Muscle of arm (tissue), 14 donors: ENCODE measurements at places on chromosomes 1 and 21.

- DNase-seq, result peak; percentile 30
Observed at GRCh38 chr1:146035048-146035423, 13.5 kb upstream of the HJV start.

GRCh38 chr21:31720330-31720729, 11.6 kb downstream of the SCAF4 start:
- DNase-seq, result no peak

DNA sequence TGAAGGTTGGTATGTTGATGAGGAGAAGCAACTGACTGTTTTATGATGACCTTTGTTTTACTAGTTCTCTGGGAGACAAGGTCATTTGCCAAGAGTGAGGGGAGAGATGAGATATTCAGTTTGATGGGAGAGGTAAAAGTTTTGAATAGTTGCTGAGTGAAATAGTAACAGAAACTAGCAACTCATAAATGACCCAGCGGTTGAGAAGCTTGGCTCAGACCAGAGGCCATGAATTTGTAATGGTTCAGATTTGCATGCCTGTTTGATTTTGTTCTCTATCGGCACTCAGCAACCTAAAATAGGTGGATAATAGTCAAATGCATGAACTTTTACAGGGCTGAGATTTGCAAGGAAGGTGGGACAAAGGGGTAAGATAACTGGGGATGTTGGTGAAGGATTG, 6.6 kb downstream of the CCDC30 start:
- no peak for DNase-seq

DNA sequence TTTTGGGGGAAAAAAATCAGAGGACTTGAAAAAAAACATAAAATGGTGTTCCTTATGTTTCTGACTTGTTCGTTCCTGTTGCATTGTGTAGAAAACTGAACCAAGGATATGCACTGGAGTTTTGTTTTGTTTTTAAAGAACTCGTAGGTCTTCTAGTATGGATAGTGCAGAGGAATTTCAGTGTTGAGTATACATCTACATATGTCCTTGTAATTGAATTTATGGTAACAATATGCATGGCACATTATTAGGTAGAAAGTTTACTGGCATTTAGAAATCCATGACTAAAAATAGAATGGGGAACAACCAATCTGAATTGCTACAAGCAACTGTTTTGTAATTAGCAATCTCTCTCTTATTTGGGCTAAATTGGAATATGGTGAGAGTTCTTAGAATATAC, 188.3 kb upstream of the ZRANB2 start:
- DNase-seq, result no peak

GRCh38 chr1:70509996-70510876, 99.2 kb downstream of the CTH start:
- DNase-seq, result peak; percentile 64

DNA sequence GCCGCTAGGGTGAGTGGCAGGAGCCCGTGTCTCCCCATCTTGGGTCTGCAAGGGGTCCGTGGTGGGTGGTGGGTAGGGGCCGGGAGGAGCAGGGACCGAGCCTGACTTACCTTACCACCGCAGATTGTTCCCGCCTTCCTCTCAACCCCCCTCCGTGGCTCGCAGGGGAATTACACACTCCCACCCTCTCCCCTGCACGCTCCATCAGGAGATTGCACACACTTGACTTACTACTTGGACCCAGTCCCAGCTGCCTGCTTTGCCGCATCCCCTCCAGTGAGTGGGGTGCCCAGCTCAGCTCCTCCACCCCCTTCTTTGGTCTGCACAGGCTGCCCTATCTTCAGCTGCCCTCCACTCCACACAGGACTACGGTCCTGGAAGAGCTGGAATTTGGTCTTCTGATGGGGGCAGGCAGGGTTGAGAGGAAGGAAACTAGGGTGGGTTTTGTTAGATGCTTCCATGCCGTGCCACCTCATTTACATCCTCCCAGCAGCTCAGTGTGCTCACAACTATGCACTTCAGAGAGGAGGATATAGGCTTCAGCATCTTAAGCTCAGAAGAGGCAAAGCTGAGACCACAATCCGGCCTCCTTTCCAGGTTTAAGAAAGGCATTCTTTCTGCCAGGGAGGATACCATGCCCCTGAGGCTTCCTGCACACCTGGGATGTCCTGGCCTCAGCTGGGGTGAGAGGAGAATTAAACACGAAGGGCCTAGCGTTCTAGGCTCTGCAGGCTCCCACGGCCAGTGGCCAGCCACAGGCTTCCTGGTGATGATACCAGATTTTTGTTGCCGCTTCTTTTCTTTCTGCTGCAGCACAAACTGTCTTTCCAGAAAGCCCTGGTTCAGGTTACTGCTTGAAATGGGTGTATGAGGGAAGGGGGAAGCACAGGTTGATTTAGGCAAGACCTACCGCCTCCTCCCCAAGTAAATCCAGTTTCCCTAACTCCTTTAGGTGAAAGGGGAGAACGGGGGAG, 2.3 kb downstream of the KCNC4 start:
- DNase-seq, result no peak

DNA sequence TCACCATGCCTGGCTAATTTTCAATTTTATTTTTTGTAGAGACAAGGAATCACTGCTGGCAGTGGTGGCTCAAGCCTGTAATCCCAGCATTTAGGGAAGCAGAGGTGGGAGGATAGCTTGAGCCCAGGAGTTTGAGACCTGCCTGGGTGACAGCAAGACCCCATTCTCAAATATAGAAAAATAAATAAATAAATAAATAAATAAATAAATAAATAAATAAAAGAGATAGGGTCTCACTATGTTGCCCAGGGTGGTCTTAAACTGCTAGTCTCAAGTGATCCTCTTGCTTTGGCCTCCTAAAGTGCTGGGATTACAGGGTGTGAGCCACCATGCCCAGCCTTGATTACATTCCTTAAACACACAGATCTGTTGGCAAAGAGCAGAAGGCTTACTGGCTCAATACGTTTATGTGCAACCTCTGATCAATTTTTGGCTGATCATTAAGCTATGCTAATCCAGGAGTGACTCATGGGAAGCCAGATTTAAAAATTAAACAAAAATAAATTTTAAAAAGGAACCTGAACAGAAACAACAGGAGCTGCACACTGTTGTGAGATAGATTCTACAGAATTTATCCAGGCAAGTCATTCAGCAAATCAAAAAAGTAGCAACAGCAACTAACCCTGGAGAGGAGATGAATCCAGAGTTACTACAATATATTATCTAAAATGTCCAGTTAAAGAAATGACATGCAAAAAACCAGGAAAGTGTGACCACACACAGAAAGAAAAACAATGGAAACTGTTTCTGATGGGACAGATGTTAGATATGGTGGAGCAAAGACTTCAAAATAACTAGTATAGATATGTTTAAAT, 79.4 kb downstream of the RPE65 start:
- DNase-seq, result no peak

DNA sequence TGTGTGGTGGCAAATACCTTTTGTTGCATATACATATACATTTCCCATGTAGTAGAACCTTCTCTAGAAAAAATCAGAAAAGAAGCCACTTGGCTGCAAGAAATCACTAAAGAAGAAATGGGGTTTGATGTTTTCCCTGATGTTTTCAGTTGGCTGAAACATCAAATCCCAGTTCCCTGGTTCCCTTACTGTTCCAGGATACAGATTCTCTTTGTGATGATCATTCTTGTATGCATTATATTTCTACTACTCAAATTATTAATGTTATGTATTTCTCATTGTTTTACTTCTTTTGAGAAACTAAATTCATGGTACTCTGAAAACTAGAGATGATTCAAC, 7.6 kb downstream of the RNU1-2 start:
- DNase-seq, result no peak

DNA sequence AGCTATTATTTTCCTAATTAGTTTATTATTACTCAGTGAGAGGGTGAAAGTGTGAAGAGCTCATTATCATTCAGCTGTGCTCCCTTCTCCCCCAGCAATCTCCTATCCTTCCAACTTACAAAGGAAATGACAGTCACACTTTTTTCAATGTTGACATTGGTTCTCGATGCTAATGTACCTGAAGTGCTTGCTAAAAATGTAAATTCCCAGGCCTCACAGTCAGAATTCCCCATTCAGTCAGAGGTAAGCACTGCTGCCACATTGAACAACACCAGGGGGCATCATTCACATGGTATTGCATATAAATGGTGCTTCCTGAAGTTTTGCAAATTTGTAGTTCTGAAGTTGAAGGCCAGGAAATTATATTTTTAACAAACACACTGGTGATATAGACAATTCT, 132.7 kb upstream of the FOXD3 start:
- DNase-seq, result no peak

GRCh38 chr1:87410776-87411480, 82.2 kb downstream of the LMO4 start:
- DNase-seq, result peak; percentile 25

- no peak for DNase-seq
Observed at GRCh38 chr1:100087396-100087795, 45.3 kb downstream of the SASS6 start.

DNA sequence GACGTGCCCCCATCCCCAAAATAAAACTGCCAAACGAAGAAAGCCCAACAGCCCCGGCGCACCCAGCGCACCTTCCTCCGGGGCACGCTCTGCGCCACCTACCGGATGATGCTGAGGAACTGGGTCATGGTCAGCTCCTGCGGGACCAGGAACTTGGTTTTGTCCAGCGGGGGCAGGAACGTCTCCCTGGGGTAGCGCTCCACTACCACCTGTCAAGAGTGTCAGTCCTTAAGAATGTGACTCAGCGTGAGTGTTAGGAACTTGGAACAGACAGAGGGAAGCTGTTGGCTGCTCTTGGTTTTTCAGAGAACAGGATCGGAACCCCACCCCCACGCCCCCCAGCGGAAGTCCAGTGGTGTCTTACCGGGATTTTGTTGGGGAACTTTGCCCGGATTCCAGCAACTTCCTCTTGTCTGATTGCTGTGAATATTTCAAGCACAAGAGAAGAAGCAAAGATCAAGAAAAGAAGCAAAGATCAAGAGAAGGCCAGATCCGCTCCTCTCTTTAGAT, 431 bp downstream of the MAP1LC3C start:
- DNase-seq, result peak; percentile 89

- DNase-seq, result no peak
Observed at GRCh38 chr1:63863145-63863544, 89.3 kb downstream of the ROR1 start.

GRCh38 chr1:10286244-10286643, 75.9 kb downstream of the KIF1B start:
- DNase-seq, result peak; percentile 26

DNA sequence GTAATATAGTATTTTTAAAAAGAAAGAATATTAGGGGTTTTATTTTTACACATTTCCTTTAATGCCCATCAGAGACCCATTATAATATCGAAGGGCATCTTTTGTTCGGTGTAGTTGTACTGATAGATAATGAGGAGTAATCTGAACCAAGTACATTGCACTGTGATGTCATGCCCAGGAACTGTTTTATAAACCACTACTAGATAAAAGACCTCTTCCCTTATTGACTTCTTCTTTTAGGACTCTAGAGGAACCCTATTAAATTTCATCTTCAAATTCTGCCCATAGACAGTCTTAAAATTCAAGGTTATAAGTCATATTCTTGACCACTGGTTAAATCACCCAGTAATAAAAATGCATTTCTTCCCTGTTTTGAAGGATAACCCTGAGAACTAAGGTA, 206.5 kb downstream of the NRIP1 start:
- DNase-seq, result no peak

GRCh38 chr1:96487971-96488370, 233.6 kb upstream of the PTBP2 start:
- DNase-seq, result no peak
